Stimulated activated CD4-positive, alpha-beta T cell treated with anti-CD3 and anti-CD28 coated beads, Interleukin-4, amount 100 ng/mL, for 24 hours (primary cell): ENCODE measurements at places on chromosomes 1 and 21.

DNA sequence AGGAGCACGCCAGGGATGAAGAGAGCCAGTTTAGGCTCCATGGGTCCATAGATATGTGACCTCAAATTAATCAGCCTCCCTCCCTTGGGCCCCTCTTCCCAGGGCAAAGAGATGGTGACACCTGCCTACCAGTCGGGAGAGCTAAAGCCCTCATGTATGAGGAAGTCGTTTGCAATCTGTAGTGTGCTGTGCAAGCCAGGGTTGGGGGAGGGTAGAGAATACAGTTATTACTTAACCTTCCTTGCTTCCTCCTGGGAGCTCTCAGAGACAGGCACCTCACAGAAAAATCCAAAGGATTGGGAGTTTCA, 4.0 kb downstream of the PGLYRP4 start:
- no peak for DNase-seq

- DNase-seq, result no peak
Measured at GRCh38 chr1:31624309-31624708, 6.8 kb downstream of the HCRTR1 start.

GRCh38 chr1:218823291-218823900, 350.3 kb upstream of the LYPLAL1 start:
- no peak for DNase-seq

- DNase-seq, result no peak
Measured at GRCh38 chr1:54984131-54984842, 3.9 kb downstream of the TMEM61 start.

DNA sequence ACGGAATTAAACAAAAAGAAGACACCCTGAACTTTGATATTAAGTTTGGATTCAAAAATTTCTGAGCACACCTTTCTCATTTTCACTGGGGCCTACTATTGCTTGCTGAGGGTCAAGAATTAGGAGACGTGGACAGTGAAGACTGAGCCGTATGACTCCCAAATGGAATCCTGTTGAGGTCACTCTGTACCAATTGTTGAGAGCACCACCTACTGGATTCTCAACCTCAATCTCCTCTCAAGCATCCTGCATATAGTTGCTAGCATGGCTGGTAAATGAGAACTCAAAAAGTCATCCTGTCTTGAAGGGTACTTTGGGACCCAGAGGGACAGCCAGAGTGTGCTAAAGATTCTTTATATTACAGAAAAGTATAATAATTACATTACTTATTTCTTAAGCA, 20.2 kb upstream of the MTR start:
- no peak for DNase-seq

DNA sequence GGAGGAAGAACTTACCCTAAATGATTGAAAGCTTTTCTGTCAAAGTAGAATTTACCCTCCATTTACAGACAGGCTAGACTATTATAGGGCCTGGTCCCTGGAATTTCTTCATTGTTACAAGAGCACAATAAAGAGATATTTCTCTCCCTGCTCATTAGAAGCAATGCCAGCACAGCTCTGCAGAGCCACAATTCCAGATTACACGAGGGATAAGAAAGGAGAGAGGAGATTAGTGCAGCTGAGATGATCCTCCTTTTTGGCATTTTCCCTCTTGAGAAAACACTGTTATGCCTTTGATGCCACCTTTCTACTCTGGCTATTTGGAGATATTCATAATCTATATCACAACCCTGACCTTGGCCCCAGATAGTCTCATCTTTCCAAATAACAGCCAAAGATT, 1119.5 kb upstream of the TMPRSS15 start:
- no peak for DNase-seq

DNA sequence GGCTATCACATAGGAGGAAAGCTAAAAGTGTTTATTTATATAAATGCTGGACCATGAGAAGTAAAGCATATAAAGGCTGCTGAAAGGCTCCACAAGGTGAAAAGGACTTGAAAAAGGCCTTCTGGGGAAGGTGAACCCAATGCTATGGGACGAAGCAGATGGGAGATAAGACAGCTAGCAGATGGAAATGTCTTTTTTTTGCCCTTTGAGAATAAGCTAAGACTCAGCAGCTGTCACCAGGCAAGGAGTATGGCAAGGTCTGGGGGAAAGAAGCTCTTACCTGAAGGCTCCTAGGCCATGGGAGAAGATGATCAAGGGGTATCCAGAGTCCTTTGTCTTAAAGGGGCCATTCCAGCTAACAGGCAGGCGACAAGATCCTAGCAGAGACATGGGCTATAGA, 9.9 kb downstream of the PAFAH2 start:
- no peak for DNase-seq

- peak; percentile 92 for DNase-seq
Measured at GRCh38 chr1:147545133-147545532, 3.8 kb downstream of the BCL9 start.

GRCh38 chr1:5830771-5831599, 161.2 kb downstream of the NPHP4 start:
- DNase-seq, result no peak

- no peak for DNase-seq
Measured at GRCh38 chr1:112798292-112798691, 83.2 kb upstream of the PPM1J start.

- DNase-seq, result no peak
Measured at GRCh38 chr1:35444519-35444774, 112.8 kb downstream of the KIAA0319L start.

- DNase-seq, result no peak
Measured at GRCh38 chr1:62391369-62391971, 45.4 kb upstream of the USP1 start.

DNA sequence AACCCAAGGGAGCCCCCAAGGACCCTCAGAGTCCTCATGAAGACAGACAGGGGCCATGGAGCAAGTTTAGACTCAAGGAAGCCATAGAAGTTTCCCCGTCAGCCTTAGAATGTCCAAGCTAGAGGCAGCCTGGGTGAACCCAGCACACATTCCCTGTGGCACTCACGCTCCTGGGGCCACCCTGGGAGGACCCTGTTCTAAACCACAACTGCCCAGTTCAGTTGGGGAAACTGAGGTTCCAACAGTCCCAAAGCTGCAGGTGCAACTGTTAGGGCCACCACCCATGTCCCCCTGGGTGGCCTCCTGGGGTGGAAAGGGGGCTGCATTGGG, 9.3 kb downstream of the WNT3A start:
- DNase-seq, result no peak

DNA sequence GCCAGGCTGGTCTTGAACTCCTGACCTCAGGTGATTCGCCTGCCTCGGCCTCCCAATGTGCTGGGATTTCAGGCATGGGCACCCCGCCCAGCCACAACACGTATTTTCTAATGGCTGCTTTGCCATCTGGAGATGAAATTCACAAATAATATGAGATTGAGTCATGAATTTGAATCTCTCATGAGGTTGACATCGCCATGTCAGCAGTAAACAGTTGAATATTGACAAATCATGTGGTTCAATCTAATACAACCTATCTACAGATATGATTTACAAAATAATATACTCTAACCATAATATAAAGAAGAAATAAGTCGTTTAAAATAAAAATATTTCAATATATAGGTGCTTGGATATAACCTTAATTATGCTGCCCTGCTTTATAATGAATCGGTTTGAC, 42.1 kb downstream of the MYOM3 start:
- no peak for DNase-seq

GRCh38 chr1:111818081-111818480, 62.4 kb downstream of the DDX20 start:
- no peak for DNase-seq

DNA sequence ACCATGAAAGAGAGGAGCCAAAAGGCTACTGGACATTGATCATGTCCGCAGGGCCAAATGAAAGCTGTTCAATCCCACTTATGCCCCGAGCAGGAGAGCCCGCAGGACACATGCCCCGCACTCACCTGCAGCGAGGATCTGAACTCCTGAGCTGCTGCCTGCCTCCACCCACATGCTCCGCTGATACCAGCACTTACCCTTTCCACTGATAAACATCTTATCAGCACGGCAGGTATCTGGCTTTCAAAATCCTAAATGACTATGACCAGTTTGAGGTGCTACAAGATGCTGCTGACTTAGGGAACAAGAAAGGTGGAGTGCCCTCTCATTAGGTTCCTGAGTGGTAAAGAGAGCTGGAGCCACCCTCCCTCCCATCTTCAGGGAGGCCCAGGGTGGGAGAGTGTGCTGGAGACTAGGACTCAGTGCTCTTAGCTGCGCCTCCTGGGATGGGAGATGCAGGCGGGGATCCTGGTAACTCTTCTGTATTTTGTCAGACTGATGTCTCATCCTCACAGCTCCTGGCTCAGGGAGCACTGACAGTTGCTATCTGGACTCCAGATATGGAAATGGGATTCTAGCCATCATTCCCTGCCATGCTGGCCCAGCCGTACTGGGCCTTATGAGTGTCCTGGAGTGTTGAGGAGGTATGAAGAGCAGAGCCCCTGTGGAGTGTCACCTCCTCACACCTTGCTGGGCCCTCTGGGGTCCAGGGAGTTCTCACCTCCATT, 86.4 kb upstream of the F3 start:
- DNase-seq, result no peak

GRCh38 chr1:233105225-233105624, 154.8 kb downstream of the NTPCR start:
- no peak for DNase-seq

DNA sequence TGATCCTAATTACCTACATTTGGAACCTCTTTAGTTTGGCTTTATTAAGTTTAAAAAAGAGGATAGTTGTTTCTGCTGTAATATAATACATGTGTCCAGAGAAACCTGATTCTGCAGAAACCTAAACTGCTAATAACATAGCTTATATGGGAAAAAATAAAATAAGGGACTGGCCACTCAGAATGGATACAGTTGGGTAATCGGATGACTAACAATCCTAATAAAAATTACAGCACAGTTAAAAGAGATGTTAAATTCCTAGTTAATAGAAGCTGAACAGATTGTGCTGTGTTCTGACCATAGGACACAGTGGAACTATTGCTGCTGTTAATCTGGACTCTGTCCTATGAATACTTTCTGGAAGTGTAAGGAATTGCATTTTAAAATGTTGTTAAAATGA, 16.0 kb downstream of the ARV1 start:
- no peak for DNase-seq

GRCh38 chr1:240174734-240175133, 83.1 kb downstream of the FMN2 start:
- no peak for DNase-seq

DNA sequence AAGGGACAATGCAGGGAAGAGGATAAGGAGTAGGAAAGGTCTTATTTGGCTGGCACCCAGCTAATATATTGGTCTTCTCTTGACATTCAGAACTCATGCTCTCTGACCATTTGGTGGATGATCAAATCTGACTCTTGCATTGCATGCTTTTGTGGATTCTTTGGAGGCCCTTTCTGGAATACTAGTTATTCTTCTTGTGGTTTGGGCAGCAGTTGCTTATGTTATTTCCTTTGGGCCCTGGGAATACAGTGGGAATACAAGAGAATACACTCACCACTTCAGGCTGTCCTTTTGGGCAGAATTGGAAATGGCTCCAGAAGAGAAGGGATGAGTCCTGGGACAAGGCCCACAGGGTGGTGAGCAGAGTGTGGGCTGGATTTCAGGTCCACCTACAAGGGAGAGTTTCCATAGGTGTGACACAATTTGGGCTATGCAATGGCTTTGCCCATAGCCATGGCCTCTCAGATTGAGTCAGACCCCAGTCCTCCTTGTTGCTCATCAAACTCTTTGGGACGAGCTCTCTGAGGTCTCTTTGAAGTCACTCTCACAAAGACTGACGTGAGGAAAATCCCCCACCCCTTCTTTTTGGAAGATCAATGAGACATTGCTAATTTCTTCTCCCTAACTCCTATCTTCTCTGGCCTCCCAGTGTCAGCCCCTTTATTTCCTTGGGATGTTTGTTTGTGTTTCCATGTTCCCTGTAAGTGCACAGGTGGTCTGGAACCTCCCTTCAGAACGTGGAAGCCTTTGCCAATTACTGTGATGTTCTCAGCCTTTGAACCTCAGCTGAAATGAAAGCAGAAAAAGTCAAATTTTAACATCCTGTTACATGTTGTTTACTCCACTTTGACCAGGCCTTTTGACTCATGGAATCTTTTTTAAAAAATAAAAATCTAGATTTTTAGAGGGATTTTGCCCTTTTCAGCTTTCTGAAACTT, 19.4 kb downstream of the HSD11B1 start:
- DNase-seq, result peak; percentile 69

GRCh38 chr1:46362158-46362557, 21.6 kb downstream of the NSUN4 start:
- DNase-seq, result no peak

- no peak for DNase-seq
Measured at GRCh38 chr1:51517361-51518032, 1.6 kb downstream of the EPS15 start.

DNA sequence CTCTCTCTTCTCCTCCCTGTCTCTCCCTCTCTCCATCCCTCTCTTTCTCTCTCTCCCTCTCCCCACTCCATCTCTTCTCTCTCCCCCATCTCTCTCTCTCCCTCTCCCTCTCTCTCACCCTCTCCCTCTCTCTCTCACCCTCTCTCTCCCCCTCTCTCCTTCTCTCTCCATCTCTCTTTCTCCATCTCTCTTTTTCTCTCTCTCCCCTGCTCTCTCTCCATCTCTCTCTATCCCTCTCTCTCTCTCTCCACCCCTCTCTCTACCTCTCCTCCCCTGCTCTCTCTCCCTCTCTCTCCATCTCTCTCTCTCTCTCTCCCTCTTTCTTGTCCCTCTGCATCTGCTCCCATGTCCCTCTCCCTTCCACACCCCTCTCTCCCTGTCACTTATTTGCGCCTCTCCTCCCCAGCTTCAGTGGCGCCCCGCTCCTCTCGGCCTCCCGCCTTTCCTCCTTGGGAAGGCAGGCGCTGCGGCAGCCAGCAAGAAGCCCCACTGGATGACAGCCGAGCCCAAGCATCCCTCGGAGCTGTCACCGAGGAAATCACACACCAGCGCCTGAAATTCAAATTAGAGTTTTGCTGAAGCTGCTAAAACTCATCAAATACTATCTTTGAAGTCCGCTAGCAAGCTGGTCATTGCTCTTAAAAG, 15.3 kb upstream of the EPHA8 start:
- no peak for DNase-seq

DNA sequence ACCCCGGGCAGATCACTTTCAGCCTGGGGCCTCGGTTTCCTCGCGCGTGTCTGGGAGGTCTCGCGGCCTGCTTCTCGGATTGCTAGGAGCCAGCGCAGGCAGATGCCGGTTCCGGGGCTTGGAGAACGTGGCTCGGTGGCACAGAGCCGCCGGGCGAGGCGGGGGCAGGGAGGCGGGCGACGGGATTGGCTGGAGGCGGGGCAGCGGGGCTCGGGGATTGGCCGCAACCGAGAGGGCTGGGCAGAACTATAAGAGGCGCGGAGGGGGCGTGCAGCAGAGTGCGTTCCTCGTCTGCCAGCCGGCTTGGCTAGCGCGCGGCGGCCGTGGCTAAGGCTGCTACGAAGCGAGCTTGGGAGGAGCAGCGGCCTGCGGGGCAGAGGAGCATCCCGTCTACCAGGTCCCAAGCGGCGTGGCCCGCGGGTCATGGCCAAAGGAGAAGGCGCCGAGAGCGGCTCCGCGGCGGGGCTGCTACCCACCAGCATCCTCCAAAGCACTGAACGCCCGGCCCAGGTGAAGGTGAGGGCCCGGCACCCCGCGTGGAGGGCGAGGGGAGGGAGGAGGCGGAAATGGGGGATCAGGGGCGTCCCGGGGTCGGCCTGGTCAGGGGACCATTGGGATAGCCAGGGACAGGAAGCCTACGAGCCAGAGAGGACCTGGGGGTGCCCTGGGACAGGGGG, at the start of gene MFSD2A:
Gene MFSD2A (plus strand): TSS at position 276 of the 677 bp plus-strand sequence. CDS start 148 bp downstream, at position 424.
- DNase-seq, result peak; percentile 94
